ENCODE measurements at places on chromosomes 6 and 20.

DNA sequence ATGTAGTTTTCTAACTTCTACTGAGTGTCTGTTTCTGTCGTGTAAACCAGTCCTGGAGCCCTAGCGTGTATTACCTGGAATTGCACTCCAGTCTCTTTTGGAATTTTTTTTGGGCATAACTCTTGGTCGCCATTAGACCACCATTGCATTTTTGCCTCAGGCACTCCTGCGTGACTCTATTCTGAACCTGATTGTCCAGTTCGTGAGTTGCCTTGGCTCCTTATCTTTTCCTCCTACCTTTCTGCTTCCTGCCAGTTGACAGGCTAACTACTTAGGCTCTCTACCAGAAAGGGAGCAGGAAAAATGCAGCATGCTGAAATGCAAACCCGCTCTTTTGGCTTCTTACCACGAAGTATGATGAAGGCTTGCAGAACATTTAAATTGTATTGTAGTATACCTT, 490.9 kb upstream of the SOX4 start:
- no peak for DNase-seq

GRCh38 chr20:31925631-31926030, 26.2 kb downstream of the PDRG1 start:
- DNase-seq = no peak

DNA sequence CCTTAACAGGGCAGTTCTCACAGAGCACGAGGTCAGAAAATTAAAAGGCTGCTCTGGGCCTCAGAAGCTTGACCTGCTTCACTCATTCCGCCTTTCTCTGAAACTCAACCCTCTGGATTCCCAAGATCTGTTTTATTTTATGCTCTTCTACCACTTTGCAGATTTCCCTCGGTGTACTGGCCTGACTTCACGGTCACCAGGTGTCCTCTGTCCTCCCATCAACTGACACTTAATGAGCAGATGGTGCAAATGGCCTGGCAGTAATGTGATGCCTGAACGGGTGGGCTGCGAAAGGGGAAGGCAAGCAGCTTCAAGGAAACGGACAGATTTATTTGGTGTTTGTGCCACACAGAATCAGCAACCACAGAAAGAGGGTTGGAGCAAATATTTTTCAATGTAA, 169.7 kb upstream of the TFAP2D start:
- DNase-seq = no peak

GRCh38 chr20:57930351-57930750, 220.5 kb upstream of the PMEPA1 start:
- DNase-seq = no peak

GRCh38 chr6:126156973-126157372, 170.6 kb downstream of the TRMT11 start:
- DNase-seq = no peak

DNA sequence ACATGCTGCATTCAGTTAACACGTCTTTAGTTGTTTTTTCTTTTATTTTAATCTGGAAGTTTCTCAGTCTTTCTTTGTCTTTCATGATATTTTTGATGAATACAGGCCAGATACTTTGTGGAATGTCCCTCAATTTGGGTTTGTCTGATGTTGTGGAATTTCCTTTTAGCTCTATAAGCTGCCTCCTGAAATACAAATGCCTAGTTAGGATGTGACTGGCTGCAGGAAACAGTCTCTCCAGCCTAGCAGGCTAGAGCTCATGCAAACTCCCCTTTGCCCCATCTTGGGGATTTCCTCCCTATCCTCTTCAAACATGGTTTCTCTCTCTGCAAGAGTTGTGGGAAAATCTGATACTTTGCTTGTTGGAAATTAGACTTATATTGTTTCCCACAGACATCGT, 89.3 kb upstream of the JAG1 start:
- DNase-seq = no peak

Data from stimulated activated CD8-positive, alpha-beta memory T cell treated with anti-CD3 and anti-CD28 coated beads, Interleukin-7, amount 100 ng/mL, for 1 hour (primary cell).